ENCODE measurements at places on chromosomes 6 and 20.
A peak's percentile ranks its signal among the peaks of the same experiment; 100 is the strongest.

DNA sequence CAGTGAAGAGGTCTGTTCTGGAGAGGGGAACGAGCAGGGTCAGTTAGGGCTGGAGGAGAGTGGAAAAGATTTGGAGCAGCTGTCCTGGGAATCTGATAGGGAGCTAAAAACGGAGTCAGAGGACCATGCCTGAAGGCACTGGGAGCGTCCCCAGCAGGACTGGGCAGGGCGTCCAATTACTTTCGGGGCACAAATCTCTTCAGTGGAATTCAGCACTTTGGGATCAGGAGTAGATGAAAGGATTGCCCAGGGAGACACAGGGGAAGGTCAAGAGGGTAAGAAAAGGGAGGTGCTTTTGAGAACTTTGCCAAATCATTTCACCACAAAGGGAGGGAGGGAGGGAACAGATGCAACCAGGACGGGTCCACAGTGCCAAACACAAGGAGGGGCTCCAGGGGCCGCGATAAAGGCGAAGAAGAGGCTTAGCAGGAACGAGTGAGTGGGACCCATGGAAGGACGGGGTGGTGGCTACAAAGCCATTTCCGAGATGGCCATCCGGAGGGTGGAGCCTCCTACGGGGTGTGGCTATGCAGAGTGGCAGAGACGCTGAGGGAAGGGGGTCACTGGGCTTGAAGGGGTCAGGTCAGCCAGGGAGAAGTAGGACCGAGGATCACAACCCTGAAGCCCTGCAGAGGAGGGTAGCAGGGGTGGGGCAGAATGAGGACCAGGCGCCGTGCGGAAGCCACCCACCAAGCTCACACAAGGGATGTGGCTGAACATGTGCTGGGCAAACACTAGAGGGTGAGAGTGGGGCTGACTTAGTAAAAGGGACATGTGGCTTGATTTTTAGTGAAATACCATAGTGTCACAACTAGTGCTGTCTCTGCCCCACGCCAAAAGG is 180.0 kb upstream of the RREB1 start:
- no peak for DNase-seq

DNA sequence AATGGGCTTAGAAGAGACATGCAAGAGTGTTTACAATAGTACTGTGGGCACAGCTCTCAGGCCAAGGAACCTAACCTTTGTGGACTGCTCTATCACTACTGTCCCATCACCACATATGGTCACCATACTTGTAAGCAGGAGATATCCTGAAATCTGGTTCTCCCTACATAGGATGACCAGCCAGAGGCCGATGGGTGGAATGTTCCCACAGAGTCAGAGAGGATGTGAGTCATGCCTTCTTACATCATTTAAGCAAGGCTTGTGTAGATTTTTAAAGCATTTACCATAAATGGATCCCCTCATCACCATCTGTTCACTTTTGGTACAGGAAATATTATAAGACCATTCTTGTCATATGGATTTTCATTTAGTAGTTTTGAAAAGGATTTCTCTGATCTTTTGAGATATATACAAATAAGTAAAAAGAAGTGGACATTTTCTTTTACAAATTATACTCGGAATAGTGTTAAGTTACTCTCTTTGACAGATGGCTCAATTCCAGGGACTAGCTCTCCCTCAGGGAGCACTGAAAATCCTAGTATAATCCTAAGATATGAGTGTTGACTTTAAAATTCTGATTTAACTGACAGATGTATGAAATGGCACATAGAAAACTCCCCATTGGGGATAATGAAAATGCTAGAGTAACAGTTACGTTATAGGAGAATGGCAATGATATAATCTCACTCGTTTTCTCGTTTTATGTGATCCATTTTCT is 6.6 kb downstream of the HTR1B start:
- peak; percentile 77 for DNase-seq

GRCh38 chr6:23325065-23325464 is 755.7 kb downstream of the HDGFL1 start:
- DNase-seq = no peak

- peak; percentile 62 for DNase-seq
These were observed 56.6 kb upstream of the RREB1 start for GRCh38 chr6:7050872-7051779.

DNA sequence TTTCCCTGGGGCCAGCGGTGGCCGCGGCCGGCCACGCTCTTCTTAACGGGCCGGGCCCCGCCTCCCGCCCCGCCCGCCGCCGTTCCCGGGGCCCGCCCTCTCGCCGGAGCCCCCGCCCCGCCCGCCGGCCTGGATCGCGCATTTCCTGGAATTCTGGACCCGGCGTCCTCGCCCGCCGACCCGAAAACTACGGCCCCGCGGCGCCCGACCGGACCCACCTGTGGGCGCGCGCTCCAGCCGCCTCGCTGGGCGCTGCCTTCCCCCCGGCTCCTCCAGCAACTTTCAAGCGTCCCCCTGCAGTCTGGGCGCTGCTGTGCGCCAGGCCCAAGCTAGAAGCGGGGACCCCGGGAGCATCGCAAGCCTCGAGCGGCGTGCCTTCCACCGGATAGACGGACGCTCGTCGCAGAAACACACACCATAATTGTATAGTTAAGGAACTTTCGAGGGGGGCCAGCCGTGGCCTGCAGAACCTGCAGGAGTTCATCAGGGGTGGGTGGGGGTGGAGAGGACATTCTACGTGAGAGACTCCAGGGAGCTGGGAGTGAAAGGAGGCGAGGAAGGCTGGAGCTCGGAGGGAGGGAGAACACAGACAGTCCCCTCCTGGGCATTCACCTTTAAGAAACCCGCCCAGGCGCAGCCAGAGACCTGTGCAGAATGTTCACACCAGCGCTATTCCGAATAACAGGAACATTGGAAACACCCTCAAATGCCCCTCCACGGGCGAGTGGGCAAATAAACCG is at the start of gene ADA:
Gene ADA, minus strand, starts transcription at position 16 of the 740 bp plus-strand sequence. CDS start 92 bp downstream, outside the sequence.
- peak; percentile 88 for DNase-seq

DNA sequence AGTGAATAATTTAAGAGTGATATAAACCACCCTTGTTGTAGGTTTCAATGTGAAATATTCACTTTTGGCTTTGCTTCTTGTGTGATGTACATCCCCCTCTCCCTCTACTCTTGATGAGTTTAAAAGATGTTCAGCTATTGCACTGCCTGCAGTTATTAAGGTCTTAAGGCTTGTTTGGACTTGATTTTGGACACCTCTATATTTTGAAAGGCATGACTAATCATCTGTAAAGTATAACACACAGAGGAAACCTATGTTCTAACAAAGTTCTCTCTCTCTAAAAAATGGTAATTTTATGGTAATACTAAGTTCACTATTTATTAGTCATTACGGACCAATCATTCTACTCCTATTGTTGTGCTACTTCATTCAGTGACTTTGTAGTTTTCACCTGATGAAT is 1719.9 kb downstream of the GRIK2 start:
- DNase-seq = no peak

GRCh38 chr20:58382096-58382495 is 6.9 kb upstream of the VAPB start:
- no peak for DNase-seq

DNA sequence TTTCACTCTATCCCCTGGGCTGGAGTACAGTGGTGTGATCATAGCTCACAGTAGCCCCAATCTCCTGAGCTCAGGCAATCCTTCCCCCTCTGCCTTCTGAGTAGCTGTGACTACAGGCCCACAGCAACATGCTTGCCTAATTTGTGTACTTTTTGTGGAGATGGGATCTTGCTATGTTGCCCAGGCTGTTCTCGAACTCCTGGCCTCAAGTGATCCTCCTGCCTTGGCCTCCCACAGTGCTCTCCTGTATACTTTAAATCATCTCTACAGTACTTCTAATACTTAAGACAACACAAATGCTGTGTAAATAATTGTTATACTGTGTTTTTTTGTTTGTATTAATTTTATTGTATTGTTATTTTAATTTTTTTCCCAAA is 39.7 kb upstream of the FAM50B start:
- DNase-seq = no peak

DNA sequence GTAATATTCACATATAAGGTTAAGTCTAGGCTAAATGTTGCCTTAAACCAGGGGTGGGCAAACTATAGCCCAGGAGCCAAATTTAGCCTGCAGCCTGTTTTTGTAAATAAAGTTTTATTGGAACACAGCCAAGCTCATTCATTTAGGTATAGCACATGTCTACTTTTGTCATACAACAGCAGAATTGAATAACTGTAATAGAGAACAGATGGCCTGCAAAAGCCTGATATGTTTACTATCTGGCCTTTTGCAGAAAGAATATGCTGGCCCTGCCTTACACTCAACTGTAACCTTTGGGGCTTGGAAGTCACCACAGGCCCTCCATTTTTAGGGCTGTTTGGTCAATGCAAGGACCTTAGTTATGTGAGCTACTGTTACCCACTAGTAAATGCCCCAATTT is 17.7 kb upstream of the BCLAF1 start:
- DNase-seq = no peak

- no peak for DNase-seq
These were observed 1.3 kb downstream of the C20orf202 start for GRCh38 chr20:1204576-1204975.

- DNase-seq = no peak
These were observed 212.0 kb upstream of the DTNBP1 start for GRCh38 chr6:15874821-15875220.

DNA sequence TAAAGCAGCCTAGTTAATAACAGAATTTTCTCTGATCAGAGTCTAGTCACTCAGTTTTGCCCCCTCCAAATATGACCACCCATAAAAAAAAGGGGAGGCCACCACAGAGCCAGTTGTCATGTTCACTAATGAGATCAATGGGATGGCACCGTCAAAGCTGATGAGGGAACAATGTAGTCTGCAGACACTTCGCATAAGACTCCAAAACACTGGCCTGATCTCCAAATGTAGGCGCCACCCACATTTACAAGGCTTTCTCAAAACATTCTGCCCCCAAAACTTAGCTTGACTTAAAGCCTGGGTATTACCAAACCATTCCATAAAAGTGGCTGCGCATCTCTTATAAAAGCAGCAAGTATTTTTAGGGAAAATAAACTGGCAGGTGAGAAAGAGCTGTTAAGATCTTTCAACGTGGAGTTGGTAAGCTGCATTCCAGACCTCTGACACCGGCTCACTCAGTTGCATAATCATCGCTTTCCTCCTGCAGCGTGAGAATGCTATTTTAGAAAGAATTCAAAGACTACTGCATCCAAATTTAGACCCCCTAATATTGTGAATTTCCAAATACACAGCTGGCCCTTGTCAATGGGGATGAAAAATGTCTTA is 59.3 kb downstream of the TBC1D7 start:
- DNase-seq = peak; percentile 56

DNA sequence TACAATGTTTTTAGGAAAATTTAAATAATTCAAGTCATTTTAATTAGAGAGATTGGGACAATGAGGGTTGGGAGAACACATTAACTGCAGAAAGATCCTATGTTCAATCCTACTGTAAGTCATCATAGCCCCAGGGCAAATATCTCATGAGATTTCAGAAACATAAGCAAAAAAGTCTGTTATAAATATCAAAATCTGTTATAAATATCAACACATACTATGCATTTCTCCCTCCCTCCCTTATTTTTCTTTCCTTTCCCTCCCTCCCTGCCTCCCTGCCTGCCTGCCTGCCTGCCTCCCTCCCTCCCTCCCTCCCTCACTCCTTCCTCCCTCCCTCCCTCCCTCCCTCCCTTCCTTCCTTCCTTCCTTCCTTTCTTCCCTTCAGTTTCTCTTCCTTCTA is 267.3 kb upstream of the SASH1 start:
- DNase-seq = no peak

DNA sequence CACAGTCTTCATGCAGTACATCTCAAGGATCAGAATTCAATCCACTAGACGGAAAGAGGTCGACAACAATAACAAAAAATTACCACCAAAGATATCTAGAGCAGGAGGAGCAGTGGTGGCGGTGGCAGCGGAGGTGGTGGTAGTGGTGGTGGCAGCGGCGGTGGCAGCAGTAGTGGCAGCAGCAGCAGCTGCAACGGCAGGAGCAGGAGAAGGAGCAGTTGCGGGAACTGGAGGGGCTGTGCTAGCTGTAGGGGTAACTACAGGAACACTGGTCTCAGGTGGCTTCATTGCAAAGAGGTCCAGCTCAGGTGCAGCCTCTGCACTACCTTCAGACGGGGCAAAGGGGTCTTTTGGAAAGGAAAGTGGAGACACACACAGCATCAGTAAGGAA is 81.1 kb downstream of the PRSS35 start:
- DNase-seq = no peak

DNA sequence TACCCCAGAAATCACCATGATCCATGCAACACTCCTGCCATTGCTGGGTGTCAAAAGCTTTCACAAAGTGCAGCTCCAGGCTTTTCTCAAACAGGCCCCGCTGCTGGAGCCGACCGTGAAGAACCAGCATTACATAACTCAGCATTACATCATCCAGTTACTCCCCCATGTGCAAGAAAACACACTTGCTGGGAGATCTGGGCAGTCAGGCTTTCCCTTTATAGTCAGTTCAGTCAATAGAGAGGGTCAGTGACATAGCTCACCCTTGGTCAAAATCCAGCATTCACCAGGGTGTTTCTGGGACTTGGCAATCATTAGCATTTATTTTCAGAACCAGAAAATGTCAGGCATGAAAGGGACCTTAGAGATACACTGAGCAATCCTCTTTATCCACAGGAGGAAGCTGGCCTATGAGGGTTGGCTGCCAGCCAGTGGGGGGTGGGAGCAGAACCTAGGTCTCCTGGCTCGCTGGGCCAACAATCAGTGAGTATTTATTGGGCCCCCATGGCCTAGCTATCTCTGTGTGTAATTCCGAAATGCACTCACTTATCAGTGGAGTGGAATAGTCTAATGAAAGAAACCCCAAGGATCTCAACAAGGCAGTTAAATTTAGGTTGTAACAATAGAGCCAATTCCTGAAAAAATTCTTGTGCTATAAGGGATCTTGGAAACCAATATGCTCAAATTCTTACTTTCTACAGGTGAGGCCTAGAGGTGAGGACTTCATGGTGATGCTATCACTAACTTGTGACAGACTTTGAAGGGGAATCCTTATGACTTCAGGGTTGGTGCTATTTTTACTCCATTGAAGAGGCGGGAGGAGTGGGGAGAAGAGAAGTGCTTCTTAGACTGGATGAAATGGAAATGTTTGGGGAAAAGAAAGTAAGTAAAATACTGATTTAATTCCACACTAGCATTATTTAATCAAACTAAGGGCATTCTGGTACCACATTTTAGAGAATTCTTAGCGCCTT is 54.6 kb downstream of the LYRM4 start:
- DNase-seq = peak; percentile 42

DNA sequence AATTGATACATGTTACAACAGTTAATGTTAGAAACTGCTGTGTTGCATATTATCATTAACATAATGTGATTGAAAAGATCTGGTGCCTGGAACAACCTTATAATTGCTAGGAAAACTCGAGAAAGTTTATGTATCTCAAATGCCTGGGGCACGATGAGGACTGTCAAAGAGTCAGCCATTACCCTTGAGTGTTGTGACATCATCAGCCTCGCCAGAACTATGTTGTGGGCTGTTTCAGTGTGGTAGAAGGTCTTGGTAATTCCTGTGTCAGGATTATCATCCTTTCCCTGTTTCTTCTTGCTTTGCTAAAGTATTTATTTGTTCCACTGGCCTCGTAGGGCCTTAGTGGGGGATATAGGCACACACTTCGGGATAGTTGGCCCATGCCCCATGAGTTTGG is 185.1 kb downstream of the DTNBP1 start:
- no peak for DNase-seq
